ENCODE measurements at places on chromosomes 1 and 21.

DNA sequence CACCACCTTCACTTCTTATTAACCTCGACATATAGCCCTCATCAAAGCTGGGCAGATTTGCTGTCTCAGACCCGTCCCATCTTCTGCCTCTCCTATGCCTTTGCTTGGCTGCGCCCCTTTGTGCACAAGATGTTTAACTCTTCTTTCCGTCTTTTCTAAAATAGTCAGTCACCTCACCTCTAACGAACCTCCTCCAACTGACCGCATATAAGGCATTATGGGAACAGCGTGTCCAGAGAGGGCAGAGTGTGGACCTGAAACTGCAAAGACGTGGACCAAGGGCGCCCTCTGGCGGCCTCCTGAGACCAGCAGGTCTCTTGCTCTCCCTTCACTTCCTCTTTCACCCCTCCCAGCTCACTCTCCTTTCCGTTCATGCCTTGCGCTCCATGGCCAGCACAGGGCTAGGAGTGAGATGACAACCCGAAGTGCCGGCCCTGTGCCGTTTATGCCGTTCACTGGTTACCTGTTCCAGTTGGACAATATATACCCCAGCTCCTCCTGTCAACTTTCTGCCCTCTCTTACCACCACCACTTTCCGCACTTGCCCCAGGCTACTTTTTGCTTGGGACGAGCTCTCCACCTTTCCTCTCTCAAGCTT lies 2.5 kb upstream of the METTL25B start:
- peak; percentile 63 for DNase-seq

DNA sequence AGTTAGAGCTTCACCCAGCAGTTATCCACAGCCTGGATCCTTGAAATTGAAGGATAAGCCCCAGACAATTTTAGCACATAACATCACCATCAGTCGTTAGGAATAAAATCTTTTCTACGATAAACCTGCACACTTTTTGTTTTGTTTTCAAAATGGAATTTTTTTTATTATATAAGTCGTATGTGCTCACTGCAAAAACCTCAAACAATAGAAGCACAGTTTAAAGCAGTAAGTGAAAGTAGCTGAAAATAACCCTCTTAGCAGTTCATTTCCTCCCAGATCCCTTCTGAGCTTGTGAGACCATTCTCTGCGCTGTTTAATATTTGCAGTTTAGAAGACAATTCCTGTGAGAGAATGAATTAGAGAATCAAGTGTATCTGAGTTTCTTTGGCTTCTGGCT lies 38.3 kb downstream of the ELK4 start:
- DNase-seq, result no peak

GRCh38 chr21:30882866-30883597 lies 1.7 kb upstream of the KRTAP11-1 start:
- DNase-seq, result no peak

GRCh38 chr1:31222176-31222575 lies 17.5 kb downstream of the NKAIN1 start:
- no peak for DNase-seq

- no peak for DNase-seq
Observed at GRCh38 chr1:73604739-73605138, 593.2 kb downstream of the LRRIQ3 start.

DNA sequence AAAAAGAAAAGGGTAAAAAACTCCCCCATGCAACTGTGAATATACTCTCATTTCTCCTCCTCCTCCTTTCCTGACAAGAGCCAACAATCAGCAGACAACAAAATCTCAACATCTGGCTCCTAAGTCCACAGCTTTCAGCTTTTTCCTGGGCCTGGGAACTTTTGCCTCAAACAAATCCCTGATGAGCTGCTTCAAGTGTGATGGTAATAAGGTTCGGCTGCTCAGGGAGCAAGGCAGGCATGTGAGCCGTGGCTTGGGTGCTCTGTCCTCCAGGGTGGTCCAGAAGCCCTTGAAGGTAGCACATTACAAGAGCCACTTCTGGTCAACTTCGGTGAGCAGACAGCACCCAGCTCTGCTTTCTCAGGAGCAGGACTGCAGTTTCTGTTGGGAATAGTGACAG lies 46.3 kb downstream of the ITPKB start:
- DNase-seq, result no peak

GRCh38 chr1:15027515-15027986 lies 126.0 kb upstream of the TMEM51 start:
- DNase-seq, result no peak

DNA sequence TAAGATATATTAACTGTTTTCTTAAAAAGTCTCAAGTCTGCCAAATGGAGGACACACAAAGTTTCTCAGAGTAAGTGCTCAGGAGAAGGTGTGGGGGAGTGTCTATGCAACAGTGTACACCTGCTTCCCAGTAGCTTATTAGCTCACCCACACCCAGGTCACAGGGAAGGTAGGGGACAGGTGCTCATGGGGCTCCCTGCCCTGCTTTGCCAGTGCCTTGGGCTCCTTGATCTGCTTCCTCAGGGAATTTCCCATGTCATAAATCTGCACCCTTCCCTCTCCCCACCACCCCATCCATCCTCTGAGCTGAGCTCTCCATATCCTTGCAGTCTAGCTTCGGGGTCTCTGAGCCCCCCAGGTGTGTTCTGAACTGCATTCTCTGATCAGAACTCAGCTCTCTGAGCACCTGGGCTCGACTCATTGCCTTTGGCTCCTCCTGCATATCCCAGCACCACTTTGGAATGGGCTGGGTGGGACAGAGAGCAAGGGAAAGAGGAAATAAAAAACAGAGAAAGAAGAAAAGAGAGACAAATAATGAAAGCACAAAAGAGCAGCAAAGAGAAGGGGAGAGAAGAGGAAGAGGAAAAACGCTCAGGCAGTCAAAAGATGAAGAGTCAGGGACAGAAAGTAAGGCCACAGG lies 87.0 kb upstream of the ATP1B1 start:
- DNase-seq, result no peak

GRCh38 chr1:206582971-206583706 lies 29.1 kb downstream of the EIF2D start:
- DNase-seq, result no peak

DNA sequence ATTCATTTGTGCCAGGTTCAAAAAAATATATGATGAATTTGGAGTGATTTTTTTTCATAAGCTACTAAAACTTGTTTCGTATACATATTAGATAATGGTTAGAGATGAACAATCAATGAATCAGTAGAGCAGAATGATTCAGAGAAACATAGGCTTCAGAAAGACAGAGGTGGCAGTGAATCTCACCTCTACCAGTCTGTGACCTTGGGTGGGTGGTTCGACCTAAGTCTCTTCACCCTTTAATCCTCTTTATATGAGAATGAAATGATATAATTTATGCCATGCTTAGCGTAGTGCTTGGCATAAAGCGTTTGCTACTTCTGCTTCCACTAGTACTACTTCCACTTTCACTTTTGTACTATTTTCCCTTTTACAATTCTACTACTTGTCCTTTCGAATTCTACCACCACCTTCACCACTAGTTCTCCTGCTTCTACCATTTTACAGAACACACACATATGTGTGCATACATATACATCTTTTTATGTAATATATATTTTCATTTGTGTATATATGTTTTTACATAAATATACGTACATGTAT lies 45.1 kb downstream of the FYB2 start:
- no peak for DNase-seq

GRCh38 chr1:183983371-183984105 lies 54.0 kb downstream of the COLGALT2 start:
- DNase-seq, result no peak

GRCh38 chr21:29238053-29238966 lies 60.4 kb upstream of the BACH1 start:
- DNase-seq, result no peak

DNA sequence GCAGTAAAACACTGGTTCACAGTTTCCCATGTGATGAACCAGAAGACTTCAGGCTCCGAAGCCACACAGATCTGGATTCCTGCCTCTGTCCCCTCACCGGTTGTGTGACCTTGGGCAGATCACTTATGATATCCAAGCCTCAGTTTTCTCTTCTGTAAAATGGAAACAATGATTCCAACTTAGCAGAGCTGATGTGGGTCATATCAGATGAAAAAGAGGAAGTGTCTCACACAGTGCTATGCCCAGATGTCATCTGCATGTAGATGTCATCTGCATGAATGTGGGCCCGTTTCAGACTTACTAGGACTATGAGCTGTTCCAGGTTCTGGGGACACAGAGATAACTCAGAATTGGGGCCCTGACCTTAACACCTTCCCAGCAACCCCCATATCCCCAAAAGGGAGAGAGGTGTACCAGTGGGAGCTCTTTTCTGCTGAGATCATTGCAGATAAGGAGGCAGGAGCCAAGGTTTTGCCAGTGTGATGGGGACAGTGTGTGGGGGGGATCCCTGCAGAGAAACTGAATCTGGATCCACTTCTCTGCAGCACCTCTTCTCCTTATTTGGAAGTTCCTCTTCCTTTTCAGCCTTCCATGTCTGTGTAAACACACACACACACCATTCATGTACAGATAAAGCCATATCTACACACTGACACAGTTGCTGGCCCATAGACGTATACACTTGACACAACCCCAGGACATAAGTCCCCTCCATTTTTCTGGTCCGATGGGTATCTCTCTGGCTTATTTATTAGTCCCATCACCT lies 5.0 kb upstream of the ADGRB2 start:
- no peak for DNase-seq

DNA sequence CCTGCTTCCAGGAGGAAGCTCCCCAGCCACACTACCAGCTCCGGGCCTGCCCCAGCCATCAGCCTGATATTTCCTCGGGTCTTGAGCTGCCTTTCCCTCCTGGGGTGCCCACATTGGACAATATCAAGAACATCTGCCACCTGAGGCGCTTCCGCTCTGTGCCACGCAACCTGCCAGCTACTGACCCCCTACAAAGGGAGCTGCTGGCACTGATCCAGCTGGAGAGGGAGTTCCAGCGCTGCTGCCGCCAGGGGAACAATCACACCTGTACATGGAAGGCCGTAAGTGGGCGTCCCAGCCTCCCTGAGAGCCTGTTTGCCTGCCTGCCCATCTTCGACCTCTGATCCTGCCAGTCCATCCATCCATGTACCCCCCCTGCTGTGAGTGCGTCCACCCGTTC lies 3.6 kb downstream of the ECM1 start:
- no peak for DNase-seq

- DNase-seq, result no peak
Observed at GRCh38 chr1:26038477-26038876, 7.4 kb downstream of the SLC30A2 start.

DNA sequence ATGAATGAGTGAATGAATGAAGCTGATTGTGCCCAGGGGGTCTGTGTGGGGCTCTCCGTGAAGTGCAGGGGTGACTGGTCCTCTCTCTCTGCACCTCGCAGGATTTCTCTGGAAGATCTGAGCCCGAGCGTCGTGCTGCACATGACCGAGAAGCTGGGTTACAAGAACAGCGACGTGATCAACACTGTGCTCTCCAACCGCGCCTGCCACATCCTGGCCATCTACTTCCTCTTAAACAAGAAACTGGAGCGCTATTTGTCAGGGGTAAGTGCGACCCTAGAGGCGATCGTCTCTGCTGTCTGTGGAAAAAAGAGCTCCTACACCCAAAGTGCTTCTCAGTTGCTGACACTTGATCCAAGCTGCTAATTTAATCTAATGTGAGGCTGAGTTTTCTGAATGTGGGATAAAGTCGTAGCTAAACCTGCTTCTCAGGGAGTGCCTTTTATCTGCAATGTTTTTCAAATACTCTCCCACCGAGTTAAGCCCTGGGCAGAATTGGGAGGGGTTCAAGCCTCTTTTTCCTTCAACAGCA lies 101.7 kb downstream of the HUNK start:
- DNase-seq, result no peak

DNA sequence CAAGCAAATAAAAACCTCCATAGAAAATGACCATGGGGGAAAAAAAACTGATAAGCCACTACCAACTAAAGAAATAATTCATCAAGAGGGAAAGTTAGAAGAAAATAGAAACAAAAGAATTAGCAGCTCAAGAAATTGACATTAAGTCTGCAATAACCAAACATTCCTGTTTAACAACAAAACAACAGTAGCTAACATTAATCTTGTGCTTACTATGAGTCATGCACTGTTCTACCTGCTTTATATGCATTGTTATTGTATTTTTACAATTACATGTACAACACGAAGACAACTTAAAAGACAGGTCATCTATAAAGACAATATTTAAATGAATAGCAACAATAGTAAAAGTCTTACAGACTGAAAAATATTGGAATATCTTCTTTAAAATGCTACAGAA lies 34.4 kb upstream of the LRRC7 start:
- no peak for DNase-seq

- no peak for DNase-seq
Observed at GRCh38 chr1:227889863-227890405, 57.8 kb downstream of the WNT9A start.

DNA sequence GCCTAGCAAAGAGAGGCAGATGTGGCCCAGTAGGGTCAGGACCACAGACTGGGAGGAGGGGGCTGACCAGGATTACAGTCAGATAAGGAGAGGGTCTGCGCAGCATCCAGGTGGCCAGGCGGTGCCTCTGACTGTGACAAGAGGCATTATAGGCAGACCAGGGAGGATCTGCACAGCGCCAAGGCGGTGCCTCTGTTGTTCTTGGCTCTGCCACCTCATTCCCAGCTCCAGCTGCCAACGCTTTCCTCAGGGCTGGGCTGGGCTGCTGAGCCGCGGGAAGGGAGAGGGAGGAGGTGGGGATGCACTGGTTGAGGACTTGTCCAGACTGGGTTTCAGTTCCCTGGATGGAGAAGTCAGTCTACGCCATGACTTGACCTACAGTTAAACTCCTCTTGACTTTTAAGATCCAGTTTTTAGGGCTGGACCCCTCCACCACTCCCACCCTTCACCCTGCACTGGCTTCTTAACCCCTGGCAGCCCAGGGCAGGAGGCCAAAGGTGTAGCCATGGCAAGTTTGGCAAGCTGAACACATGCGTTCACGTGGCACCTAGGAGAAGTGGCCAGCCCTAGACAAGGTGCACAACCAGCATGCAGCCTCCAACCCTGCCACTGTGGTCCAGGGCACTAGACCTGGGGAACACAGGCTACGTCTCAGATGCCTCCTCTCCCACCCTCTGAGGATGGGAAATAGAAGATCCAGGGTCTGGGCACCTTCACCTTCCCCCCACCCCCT lies 4.5 kb upstream of the CRABP2 start:
- DNase-seq, result no peak

DNA sequence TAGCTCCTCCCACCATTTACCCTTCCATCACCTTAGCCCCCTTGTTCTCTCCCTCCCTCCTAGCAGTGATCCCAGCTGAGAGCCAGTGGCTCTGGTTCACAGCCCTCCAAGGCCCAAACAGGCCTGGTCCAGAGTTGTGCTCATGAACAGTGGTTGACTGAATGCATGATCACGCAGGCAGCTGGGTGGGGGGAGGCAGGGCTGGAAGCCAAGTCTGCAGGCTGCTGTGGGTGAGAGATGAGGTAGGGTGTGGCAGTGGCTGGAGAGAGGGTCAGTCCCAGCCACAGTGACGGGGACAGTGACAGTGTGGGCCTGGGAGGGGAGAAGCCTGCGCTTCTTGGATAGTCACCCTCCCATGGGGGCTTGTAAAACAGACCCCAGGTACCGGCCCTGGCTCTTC lies 22.2 kb downstream of the EPHA8 start:
- no peak for DNase-seq

GRCh38 chr1:155410931-155411330 lies 90.2 kb downstream of the RUSC1 start:
- DNase-seq, result no peak

Measured in stimulated activated CD8-positive, alpha-beta memory T cell treated with anti-CD3 and anti-CD28 coated beads, Interleukin-4, amount 100 ng/mL, for 1 hour (primary cell).